ENCODE measurements at places on chromosomes 16 and 17. TPM values are rescaled to one million over a fixed set of nuclear protein-coding genes. Genes with fewer than 3 reads are reported as not detected.

PRDM7 gene
- 0.91 TPM for polyA plus RNA-seq

- DNase-seq: no peak
These were observed 204.2 kb upstream of the FOXF1 start for GRCh38 chr16:86306011-86306644.

DNA sequence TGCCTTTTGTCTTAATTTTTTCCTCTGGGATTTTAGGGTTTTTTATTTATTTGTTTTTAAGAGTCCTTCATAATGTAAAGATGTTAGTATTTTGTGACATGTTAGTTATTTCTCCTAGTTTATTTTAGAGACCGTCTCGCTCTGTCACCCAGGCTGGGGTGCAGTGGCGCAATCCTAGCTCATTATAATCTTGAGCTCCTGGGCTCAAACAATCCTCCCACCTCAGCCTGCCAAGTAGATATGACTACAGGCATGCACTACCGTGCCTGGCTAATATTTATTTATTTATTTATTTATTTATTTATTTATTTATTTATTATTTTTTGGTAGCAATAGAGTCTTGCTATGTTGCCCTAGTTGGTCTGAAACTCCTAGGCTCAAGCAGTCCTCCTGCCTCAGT lies 37.4 kb upstream of the ARHGAP17 start:
- no peak for DNase-seq

DNA sequence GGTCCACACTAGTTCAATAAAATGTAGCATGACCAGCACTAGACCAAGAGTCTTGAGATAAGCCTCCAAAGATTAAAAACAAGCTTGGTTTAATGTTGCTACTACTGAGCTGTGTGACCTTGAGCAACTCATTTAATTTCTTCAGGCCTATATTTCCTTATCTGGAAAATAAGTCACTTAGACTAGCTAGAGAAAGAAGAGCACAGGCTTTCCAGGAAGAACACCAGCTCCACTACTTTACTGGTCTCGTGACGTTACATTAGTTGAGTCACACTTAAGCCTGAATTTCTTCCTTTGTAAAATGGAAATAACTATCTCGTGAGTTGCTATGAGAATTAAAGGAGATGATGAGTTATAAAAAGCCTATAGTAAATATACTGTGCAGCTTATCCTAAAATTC lies 5.4 kb downstream of the HELZ start:
- DNase-seq: no peak

DNA sequence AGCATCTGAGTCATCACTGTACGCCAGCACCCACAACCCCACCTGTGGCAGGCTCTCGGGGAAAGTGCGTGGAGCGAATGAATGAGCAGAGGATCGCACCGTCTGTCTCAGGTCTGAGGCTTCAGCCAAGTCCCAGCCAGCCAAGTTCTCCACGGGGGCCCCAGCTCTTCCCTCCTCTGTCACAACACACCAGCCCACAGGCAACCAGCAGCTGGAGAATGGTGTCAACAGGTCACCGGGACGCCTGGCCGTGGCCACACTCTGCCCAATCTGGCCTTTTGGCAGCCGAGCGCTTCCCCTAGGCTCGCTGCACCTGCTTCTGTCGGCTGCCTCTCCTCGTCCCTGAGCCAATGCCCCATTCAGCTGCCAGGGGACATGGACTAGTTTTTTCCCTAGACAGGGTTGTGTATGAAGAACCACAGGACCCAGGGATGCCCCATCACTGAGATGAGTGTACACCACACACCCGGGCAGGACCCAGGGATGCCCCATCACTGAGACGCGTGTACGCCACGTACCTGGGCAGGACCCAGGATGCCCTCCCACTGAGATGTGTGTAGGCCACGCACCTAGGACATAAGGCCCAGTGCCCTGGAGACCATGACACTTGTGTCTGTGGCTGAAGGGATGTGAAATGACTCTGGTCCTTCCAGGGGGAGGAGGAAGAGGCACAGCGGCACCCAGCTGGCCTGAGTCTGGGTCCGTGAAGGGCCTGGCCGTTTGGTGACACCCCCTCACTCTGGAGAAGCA lies 52.8 kb downstream of the ABR start:
- DNase-seq: no peak

Data from left kidney (tissue), 8 donors.